ENCODE measurements at places on chromosomes 16 and 17.

GRCh38 chr16:30557707-30557956, 542 bp downstream of the ZNF764 start:
- no peak for DNase-seq

DNA sequence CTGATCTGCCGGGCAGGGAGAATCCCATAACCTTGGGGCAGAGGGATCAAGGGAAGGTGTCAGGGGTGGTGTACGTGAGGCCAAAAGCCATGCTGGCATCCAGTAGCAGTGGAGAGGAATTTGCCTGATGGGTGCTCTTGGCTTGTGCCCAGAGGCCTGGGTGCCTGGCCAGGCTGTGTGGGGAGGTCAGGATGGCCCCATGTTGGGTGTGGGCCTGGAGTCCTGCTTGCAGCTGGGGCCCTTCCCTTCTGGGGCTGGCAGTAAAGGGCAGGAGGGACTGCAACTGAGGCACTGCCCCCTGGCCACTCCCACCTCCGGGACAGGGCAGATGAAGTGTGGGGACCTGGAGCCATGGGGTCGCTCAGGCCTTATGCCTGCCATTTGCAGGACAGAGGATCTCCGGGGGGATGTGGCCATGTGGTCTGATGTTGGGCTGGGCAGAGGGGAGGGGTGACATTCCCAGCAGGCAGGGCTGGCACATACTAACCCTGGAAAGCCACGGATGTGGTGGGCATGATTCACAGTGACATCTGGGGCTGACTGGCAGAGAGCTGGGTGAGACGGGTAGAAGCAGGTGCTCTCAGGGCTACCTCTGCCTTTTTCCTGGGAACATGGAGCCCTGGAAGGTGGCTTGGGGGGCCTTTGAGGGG, 3.5 kb downstream of the FMNL1 start:
- DNase-seq: peak; percentile 43

- DNase-seq: no peak
Observed at GRCh38 chr17:81483085-81483861, 29.3 kb downstream of the ACTG1 start.

- DNase-seq: peak; percentile 70
Observed at GRCh38 chr16:9008601-9009260, 45.0 kb upstream of the USP7 start.

DNA sequence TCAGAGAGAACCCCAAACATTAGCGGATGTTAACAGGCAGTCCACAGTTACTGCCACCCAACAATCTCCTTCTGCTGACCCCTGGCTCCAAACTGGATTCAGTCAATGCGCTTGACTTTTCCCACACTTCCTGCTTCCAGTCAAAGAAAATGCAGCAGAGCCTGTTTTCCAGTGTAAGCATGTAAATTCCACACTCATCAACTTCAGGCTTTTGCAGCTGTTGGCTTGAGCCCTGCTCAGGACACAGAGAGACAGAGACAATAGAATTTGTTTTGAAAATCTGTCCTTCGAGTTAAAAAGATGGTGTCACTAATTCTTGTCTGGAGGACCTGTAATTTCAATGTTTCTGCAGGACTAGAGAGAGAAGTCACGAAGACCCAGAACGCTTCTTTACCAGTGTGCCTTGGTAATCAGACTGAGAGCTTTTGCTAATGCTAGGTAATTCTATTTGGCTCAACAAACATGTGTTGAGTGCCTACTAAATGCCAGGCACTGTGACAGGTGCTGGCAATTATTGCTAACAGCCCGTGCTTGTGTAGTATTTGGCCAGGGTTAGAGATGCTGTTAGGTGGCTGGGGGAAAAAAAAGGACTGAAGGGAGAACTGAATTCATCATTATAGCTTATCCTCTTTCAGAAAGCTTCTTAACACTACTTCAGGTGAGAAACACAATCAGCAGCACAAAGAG, 32.5 kb downstream of the HOXB1 start:
- no peak for DNase-seq

DNA sequence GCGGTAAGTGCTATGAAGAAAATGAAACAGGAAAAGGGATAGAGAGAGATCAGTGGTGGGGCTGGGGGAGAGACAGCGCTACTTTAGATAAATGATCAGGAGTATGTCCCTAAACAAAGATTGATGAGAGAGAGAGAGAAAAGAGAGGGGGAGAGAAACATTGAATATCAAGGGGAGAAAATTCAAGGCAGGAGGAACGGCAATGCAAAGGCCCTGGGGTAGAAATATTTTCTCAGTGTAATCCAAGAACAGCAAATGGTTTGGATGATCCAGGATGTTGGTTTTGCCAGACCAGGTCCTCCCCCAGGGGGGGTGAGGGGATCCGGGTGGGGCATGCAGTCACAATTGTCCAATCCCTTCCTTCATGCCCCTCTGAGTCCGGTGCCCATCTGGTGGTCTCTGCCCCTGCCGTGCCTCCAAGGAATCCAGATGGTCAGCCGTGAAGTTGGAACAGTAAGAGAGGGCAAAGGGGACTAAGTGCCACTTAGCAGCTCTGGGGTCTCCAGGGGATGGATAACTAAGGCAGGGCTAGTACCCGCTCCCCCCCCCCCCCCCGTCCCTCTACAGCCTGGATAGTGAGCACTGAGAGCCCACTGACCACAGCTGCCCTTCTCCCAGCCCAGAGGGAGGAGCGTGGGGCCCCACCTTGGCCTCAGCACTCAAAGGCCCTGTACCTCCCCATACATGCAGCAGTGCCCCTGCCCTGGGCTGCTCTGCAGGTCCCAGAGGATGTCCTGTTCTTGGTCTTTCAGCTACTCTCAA, 43.7 kb downstream of the TMEM132E start:
- DNase-seq: no peak

DNA sequence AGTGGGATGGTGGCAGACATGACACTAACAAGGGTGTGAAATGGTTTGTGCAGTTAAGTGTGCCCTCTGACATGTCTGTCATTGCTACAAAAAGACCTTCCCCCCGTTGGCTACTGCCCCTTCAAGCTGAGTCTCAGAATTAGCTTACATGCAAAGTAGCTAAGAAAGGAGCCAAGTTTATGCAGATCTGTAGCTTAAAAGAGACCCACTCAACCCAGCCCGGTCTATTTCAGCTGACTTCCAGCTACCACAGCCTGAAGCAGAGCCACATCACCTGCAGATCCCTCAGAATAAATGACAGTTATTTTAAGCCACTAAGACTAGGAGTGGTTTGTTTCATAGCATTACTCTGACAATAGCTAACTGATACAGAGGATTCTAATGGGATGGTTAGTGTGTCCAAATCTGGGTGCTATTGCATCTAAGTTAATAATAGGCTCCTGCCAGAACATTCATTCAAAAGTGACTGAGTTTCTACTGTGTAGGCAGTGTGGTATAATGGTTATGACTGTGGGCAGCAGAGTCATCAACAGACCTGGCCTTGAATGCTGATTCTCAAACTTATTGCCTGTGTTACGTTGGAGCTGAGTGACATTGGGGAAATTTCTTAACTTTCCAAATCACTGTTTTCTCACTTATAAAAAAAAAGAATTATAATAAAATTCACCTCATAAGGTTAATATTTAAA, 11.7 kb downstream of the C17orf67 start:
- no peak for DNase-seq

GRCh38 chr16:2517954-2518605, 2.1 kb upstream of the AMDHD2 start:
- DNase-seq: no peak

GRCh38 chr16:88705076-88705684, 1.0 kb downstream of the RNF166 start:
- no peak for DNase-seq

GRCh38 chr17:45284176-45285140, 22.6 kb upstream of the SPATA32 start:
- no peak for DNase-seq

GRCh38 chr17:32566303-32566702, 79.5 kb downstream of the CDK5R1 start:
- no peak for DNase-seq

DNA sequence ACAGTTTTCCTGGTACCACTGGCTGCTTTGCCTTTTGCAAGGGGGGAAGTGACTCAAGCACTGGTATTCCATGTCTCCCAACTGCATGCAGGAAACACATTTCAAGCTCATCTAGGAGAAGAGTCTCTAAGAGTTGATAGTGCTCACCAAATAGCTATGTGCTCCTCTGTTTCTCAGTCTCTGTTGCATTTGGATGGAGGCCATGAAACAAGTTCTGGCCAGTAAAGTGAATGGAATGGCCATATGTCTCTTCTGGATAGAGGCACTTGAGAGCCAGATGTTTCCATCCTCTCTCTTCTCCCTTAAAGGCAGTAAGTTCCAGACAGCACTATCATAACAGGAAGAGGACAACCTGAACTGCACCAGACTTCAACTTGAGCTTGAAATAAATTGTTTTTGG, 60.6 kb downstream of the C16orf82 start:
- DNase-seq: no peak

GRCh38 chr17:49913226-49914095, 55.5 kb upstream of the DLX4 start:
- no peak for DNase-seq

DNA sequence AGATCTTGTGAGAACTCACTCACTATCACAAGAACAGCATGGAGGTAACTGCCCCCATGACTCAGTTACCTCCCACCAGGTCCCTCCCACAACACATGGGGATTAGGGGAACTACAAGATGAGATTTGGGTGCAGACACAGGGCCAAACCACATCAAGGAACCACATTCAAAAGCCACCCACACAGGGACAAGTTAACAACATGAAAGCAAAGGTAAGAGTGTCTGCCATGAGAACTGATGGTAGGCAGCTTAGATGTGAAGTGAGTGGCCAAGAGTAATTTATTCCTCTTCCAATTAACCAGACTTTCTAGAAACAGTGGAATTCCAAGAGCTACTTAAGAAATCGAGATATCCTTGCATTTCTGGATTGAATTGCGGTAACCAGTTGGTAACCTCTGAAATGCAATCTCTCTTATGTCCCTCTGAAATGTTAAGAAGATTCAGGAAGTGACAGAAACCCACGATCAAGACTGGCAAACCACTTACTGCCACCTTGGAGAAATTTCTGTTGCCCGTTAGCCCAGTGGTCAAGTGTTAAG, 167.4 kb upstream of the CACNG5 start:
- peak; percentile 38 for DNase-seq

- DNase-seq: no peak
Observed at GRCh38 chr17:30821871-30822723, 2.4 kb downstream of the CRLF3 start.

- DNase-seq: no peak
Observed at GRCh38 chr17:66952031-66952524, 12.4 kb upstream of the CACNG4 start.

Data from stimulated activated CD4-positive, alpha-beta T cell treated with anti-CD3 and anti-CD28 coated beads, Interleukin-4, amount 100 ng/mL, for 48 hours (primary cell).